Activated CD4-positive, alpha-beta T cell treated with anti-CD3 and anti-CD28 coated beads, Interleukin-2, amount 10 ng/mL, durations not matched to agents 7 days and 5 days (primary cell): ENCODE measurements at places on chromosomes 4 and X.

- no peak for DNase-seq
These were observed 754.9 kb upstream of the SLIT2 start for GRCh38 chr4:19496756-19497155.

DNA sequence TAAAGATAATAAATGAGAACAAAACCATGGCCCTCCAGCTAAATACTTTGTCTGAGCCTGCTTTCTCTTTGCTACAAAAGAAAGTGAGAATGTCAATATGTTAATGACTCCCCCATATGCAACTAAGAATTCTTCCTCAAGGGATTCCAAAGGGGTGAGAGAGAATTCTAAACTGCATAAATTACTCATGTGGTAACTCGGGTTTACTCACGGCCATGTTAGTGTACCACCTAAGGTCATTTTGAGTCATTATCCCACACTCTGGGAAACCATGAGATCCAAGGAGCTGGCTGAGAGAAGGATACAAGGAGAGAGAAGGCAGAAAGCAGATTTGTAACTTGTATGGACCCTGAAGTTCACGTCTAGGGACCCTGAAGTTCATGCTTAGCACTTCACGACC lies 190.3 kb downstream of the DHX15 start:
- no peak for DNase-seq

GRCh38 chr4:608236-608635 lies 17.1 kb upstream of the PDE6B start:
- no peak for DNase-seq

DNA sequence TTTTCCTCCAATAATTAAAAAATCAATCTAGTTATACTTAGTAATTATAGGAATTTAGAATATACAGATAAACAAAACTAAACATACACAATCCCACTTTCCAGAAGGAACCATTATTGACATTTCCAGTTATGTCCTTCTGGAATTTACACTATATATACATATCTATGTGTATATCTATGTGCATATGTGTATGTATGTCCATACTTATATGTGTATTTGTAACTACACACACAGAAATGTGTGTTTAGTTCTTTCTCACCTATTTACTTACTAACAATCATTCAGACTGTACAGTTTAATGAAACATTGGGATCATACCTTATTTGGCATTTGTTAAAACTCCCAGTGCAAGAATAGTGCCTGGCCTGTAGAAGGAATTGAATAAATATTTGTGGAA lies 126.4 kb downstream of the FHIP1A start:
- DNase-seq = no peak

DNA sequence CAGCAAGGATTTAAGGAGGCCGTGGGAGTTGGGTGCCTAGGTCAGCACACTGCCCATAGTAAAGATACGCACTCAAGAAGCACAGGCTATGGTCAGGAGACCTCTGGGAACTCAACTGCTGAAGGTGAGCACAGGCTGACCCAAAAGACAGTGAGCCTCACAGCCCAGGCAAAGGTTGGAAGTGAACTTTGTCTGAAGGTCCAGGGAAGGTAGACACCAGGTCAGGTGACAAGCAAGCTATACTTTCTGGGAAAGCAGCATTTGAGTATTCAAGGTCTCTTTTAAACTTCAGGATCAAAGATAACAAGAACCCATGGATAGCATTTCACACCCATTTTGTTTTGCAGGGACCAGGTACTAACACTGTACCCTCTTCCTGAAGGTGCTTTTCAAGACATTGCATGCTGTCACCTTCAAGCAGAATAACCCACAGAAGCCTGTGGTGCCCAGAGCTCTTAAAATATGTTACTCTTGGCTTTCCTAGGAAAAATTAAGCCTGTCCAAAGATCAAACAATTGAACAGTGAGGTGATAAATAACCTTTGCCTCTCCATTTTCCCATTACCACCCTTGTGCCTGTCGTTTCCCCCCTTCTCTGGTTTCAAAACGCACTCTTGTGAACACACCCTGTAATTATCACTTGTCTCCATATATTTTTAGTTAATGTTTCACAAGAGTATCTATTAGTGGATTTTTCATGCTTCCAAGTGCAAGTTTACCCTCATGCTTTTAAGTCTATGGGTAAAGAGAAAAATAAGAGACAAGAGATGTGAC lies 3.4 kb upstream of the S100G start:
- DNase-seq = no peak

GRCh38 chrX:149040873-149041535 lies 464.1 kb downstream of the IDS start:
- DNase-seq = no peak

GRCh38 chr4:149555146-149555545 lies 260.5 kb downstream of the IQCM start:
- no peak for DNase-seq

DNA sequence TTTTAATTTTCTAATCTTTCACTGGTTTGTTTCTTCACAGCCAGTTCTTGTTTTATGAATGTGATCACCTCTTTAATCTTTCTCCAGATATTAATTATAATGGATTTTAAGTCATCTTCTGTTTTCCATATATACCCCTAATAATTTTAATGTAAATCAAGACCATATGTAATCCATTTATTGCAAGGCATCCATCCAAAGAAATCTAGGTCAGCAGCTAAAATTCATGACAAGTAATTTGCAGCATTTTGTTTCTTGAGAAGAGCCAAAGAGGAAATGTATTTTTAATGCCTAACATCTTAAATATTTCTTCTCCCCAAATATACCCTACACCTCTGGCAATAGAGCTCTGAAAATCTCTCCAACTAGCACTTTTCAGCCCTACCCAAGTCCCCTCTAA lies 81.1 kb downstream of the SUPT20HL2 start:
- no peak for DNase-seq

GRCh38 chrX:44267861-44268260 lies 75.6 kb downstream of the EFHC2 start:
- DNase-seq = no peak

DNA sequence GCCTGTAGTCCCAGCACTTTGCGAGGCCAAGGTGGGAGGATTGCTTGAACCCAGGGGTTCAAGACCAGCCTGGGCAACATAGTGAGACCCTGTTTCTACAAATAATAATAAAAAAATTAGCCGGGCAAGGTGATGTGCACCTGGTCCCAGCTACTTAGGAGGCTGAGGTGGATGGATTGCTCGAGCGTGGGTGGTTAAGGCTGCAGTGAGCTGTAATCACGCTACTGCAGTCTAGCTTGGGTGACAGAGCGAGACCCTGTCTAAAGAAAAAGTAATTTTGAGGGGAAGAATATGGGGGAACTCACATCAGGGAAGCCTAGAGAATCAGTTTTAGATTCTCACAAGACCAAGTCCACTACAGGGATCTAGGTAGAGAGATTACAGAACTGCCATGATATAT lies 28.9 kb upstream of the LCORL start:
- no peak for DNase-seq

GRCh38 chr4:46389301-46389775 lies 590 bp downstream of the GABRA2 start:
- no peak for DNase-seq

- DNase-seq = no peak
These were observed 600.3 kb downstream of the SPRY1 start for GRCh38 chr4:123996718-123997510.

DNA sequence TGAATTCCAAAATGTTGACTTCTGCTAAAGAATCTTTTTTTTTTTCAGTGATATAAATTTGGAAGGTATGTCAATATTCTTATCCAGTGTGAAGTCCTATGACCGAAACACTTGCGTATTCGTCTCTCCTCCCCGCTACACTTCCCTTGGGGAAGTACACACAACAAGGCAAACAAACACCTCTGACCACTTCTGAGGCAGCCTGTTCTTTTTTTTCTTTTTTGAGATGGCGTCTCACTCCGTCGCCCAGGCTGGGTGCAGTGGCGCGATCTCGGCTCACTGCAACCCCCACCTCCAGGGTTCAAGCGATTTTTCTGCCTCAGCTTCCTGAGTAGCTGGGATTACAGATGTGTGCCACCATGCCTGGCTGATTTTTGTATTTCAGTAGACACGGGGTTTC lies 78.1 kb upstream of the DHRSX start:
- DNase-seq = no peak

- no peak for DNase-seq
These were observed 13.3 kb downstream of the UBQLN2 start for GRCh38 chrX:56576721-56577120.

- no peak for DNase-seq
These were observed 71.7 kb downstream of the MTNR1A start for GRCh38 chr4:186483656-186484055.

DNA sequence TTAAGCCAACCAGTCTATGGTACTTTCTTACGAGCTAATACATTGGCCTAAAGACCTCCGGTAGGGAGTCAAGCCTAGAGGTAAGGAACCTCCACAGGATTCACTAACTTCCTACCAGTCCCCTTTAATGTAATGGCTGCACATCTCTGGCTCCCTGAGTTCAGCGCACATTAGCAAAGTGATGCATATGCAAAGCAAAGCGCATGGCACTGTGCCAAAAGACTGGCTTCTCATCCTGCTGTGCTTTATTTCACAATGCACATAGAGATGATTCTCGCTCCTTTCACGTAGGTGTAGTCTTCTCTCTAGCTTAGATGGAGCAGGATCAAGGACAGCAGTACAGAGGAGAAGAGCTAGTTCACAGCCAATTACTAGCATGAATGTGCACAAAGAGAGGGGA lies 14.6 kb upstream of the CLTRN start:
- DNase-seq = no peak

- no peak for DNase-seq
These were observed 67.1 kb downstream of the PRDM5 start for GRCh38 chr4:120855307-120856001.

DNA sequence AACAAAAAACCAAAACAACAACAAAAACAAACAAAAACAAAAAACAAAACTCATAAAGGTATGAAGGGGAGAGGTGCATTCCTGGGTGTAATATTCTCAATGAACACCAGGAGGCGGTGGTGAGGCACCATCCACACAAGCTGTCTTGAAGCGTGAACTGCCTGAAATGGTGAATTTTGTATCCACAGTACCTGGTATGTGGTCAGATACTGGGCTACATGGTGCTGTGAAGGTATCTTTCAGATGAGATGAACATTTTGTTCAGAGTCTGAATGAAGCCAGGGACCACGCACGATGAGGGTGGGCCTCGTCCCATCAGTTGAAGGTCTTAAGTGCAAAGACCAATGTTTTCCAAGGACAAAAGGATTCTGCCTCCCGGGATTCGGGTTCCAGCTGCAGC lies 58.5 kb downstream of the ASMT start:
- peak; percentile 58 for DNase-seq

- DNase-seq = no peak
These were observed 119.4 kb downstream of the DDIT4L start for GRCh38 chr4:100070868-100071267.

DNA sequence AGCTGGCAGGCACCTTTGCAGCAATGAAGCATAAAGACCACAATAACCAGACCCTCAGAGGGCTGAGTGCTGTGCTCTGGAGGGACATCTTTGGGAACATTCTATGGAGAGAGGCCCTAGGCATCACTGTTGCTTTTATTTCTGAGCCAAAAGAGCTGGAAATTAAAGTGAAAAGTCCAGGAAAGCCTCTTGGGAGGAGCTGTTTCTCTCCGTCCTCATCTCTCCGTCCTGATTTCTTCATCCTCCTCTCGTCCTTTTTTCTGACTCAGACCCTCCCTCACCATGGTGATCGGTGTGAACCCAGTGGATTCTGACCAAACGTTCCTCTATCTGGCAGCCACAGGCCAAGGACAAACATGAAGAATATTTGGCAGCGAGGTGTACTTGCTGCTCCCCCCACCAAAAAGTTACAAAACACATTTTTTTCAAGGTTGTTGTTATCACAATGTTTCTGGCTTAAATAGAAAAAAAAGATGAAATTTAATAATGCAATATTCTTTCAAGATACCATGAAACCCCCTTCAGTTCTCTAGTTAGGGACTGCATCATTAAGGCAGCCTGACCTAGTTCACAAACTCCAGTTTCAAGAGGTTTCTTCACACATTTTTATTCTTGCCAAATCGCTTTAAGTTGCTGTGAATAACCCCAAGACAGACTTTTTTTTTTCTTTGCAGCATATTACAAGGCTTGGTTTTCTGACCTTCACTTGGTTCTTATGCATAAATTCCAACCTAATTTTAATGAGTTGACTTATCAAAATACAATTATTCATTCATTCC lies 80.2 kb downstream of the SCD5 start:
- no peak for DNase-seq

GRCh38 chr4:7153711-7154110 lies 38.6 kb upstream of the SORCS2 start:
- DNase-seq = no peak

DNA sequence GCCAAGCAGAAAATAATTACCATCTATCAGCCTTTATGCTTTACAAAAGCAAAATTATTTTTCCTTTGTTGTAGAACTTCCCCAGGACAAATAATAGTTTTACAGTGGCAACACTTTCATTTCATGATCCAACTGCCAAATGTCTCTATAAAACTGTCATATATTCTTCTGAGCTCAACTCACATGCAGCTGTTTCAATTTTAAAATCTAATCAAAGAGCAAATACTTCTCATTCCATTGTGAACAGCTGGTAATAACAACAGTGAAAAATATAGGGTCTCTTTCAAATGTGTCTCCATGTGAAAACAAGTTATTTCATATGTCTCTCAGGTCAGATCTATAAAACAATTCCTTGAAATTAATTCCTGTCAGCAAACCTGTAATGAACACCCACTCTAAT lies 270.6 kb upstream of the SLC7A11 start:
- DNase-seq = no peak

DNA sequence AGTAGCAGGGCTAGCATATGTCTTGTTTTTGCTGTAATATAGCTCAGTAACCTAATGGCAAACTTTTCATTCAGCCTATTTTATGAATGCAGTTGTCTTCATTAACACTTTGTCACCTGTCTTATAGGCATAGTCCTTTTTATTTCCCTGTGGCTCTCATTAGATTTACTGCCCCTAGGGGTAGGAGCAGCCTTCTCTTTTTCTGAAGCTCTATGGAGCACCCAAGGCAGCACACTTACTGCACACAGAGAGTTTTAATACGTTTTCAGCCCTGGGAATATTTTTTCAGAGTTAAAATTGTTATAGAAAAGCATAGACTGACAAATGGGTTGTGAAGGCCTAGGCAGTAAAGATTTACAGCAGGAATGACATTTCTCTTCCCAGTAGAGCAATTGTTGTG lies 406.8 kb downstream of the TMA16 start:
- no peak for DNase-seq

DNA sequence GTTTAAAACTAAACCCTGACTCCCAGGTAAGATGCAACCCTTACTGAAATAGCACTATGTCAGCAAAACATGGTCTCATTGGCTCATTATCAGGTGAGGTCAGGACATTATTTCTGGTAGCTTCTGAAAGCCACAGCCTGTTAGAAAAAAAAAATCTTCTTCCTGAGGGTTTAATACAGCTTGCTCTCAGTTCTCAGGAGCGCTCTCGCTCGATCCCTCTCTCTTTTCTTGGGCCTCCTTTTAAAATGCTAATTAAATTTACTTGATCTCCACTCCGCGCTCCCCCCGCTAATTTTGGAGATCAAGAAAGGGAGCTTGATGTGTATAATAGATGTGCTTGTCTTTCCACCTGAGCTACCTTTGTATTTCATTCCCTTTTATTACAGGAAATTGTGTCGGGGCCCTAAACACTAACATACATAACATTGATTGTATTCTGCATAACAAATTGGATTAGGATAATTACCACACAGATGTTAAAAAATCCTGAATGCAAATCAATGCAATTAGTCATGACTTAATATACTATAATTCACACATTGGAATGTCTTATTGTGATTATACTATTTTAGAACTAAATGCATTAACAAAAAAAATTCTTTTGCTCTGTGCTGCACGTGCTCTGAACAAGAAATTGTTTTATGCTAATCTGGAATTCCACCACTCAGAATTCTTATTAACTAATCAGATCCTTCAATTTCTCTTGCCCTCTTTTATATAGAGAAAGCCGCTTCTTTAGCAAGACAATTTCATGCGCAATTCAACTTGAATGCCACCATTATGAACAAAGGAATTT lies 101.6 kb upstream of the TEX13D start:
- no peak for DNase-seq
